WTC11 (cell line): ENCODE measurements at places on chromosomes 11 and 22.

- H3K4me3 ChIP-seq, result no peak overlapping the region
- H3K27ac ChIP-seq, result no peak overlapping the region
- H3K27me3 ChIP-seq, result no peaks in the 10 kb centered on the region
- DNase-seq, result no peak
These were observed 9.1 kb upstream of the TTLL8 start for GRCh38 chr22:50067244-50067643.

DNA sequence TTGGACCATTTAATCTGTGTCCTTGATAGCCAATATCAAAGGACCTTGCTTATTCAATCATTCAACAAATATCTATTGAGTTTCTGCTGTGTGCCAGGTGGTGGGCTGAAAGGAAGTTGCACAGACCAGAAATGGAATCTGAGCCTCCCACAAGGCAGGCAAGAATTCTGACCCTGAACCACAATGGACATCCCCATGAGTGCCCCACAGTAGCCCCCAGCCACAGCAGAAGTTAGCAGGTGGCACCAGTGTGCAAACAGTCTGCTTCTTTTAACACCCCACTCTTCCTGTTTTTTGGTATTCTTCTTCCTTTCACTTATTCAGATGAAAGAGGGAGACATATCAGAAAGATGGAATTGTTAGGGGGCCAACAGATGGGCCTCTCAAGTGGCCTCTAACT is 12.2 kb upstream of the SERPING1 start:
- H3K4me1 ChIP-seq, result peaks cover 10% of the 10 kb centered on the region
- H3K27me3 ChIP-seq, result peaks cover 4% of the 10 kb centered on the region
- no peak for DNase-seq
- H3K36me3 ChIP-seq, result no peaks in the 10 kb centered on the region
- H3K4me3 ChIP-seq, result no peak overlapping the region

DNA sequence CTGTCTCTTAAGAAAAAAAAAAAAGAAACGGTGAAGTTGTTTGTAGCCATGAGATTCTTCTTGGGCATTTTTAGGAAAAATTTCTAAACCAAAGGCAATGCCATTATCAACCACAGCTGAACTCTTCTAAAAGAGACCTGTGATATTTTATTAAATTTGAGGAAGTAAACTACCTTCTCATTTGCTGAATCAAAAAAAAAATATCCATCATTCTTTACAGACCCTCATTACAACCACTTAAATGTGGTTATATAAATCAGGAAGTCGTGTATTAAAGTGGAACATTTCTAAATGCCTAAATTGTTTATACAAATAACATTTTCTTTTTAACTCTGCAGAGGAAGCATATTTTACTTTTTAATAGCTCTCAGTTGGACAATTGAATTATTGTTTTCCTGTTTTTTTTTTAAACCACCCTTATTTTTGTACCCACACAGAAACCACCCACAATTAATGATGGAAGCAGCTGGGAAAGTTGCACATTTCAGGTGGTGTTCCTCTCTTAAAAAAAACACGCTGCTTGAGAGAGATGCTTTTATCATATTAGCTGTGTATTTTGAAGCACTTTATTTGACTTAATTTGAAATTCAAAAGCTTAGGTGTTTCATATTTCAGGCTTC is 91.2 kb downstream of the ARHGAP42 start:
- H3K27me3 ChIP-seq, result no peaks in the 10 kb centered on the region
- H3K4me3 ChIP-seq, result no peak overlapping the region
- DNase-seq, result no peak
- H3K4me1 ChIP-seq, result peaks cover 37% of the 10 kb centered on the region
- no peaks in the 10 kb centered on the region for H3K36me3 ChIP-seq

GRCh38 chr11:86116386-86116726 is 47.5 kb upstream of the PICALM start:
- H3K27ac ChIP-seq, result no peak overlapping the region
- no peak overlapping the region for H3K4me3 ChIP-seq
- H3K4me1 ChIP-seq, result no peaks in the 10 kb centered on the region
- no peaks in the 10 kb centered on the region for H3K27me3 ChIP-seq
- no peaks in the 10 kb centered on the region for H3K36me3 ChIP-seq
- no peak for DNase-seq

DNA sequence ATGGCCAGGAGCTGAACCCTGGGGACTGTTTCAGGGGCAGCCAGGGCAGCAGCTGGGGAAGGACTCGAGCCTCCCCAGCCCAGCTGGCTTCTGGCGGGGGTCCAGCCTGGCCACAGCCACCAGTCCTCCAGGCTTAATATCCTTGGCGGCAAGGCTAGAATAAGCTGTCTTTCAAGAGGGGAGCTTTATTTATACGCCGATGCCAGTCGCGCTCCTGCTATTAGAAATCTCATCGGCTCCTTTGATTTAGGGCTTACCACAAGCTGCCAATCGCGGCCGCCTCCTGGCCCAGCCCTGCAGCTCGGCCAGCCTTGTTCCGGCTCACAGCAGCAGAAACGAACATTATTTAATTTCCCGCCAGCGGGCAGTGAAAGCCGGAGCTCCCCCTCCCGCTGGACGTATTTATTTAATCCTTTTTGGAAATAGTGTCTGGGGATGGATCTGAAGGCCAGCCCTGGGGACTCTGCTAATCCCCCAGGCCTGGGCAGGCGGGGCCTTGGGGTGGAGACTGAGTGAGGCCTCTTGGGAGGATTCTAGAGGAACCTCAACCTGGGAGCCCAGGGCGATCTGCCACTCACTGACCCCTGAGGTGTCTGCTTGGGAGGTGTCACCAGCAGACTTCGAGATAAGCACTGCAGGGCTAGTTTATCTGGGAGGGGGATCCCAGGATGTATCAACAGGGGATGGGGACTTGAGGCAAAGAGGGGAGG is 363.1 kb downstream of the MN1 start:
- H3K27ac ChIP-seq, result no peak overlapping the region
